A549 (cell line): ENCODE measurements at places on chromosomes 4 and X. TPM values are rescaled to one million over a fixed set of nuclear protein-coding genes. Genes with fewer than 3 reads are reported as not detected.

DNA sequence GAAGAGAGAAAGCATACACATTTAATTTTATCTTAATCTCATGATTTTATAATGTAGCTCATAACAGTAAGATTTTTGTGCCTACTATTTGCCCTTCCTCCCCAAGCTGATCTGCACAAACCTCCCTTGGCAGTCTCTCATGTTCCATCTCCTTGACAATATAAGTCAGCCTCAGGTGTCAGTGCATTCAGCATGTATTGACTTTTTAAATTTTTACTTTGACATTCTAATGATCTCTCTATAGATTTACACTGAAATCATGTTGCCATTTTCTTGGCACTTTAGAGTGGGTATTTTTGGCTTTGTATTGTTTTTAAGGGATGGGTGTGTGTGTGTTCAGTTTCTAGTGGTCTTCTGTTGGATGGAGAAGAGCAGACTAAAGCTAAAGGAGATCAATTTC is 505.3 kb upstream of the CPEB2 start:
- DNase-seq = no peak

GRCh38 chrX:44144177-44144945 is 171.2 kb upstream of the NDP start:
- DNase-seq = no peak

BRS3 gene
- not detected in 3 replicates for polyA plus RNA-seq

TMPRSS11F gene
- not detected in 3 replicates for polyA plus RNA-seq

DNA sequence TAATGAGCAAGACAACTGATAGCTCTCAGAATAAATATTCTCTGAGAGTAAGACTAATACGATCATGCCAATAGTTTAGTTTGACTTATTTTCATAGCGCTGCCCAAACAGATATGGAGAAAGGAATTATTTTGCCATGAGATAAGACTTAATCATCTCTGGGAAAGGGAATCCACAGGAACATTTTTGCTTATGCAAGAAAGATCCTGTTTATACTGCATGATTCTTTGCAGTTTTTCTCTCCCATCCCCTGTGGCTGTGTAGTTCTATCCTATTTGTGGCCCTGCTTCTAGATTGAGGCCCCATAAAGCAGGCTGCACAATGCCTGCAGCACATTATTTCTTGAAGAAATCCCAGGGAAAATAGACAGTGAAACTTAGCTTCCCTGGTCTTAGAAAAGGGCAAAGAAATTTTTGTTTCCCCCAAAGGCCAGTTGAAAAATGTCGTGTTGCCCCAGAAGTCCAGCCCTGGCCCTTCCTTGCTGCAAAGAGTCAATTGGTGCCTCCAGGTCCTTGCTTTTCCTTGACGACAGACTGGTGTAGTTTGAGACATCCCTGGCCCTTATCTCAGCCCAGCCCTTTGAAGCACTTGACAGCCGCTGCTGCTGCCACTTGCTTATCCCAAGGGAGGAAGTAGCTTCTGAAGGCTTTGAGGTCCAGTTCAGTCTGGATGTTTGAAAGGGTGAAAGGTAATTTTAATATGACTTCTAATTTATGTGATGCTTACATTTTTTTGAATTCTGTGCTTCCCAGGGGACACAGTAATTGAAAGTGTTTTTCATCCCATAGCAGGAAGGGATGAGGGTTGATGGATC is 45.0 kb upstream of the SH3RF1 start:
- no peak for DNase-seq

DNA sequence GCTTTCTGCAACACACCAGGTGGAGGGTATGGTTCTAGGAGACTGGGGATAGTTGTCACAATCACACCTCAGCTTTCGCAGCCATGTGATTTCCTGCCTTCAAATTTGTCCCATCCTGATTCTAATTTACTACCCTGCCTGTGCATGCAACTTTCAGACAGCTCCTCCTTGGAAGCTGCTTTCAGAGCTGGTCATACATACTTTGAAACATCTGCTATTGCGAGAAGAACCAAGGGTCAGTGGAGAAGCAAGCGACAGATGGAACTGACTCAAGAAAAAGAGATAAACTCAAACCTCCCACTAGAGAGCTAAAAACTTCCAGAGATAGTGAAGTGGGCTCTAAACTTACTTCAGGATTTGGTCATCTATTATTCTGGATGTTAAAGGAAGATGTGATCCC is 381.7 kb upstream of the FGF13 start:
- no peak for DNase-seq

- DNase-seq = no peak
Observed at GRCh38 chr4:39205476-39205875, 23.1 kb downstream of the WDR19 start.
